ENCODE measurements at places on chromosomes 4 and X.

DNA sequence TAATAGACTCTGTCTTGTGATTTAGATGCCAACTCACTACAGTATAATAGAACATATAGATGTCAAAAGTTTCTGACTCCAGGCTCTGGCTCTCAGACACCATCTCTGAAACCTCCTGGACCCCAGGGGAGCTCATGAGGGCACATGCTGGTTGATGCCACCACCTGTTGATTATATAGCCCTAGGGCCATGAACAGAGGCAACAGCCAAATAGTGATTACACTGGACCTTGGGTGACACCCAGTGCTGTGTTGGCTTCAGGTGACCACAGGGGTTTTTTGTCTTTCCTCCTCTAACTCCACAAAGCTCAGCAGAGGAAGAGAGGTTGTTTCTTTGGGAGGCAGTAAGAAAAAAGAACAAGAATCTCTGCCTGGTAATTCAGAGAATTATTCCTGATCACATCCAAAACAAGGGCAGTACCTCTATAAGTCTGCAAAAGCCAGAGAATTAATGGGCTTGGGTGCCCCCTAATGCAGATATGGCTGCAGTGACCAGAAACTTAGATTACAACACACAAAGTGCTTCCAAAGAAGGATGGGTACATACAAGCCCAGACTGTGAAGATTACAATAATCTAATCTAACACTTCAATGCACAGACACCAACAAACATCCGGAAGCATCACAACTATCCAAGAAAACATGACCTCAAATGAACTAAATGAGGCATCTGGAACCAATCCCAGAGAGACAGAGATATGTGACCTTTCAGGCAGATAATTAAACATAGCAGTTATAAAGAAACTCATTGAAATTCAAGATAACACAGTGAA, 1920.6 kb downstream of the ARAP2 start:
- no peak for DNase-seq

DNA sequence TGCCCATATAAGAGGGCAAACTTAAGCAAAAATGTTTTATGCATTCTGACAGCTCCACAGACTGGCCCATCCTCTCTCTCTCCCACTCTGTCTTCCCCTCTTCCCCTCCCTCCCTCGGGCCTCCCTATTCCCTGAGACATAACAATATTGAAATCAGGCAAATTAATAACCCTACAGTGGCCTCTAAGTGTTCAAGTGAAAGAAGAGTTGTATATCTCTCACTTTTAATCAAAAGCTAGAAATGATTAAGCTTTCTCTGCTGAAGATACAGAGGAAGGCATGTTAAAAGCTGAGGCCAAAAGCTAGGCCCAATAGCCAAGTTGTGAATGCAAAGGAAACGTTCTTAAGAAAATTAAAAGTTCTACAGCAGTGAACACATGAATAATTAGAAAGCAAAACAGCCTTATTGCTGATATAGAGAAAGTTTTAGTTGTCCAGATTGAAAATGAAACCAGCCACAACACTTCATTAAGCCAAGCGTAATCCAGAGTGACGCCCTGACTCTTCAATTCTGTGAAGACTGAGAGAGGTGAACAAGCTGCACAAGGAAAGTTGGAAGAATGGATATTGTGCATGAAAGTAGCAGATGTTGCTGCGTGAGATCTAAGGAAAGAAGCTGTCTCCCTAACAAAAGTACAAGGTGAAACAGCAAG, 54.9 kb downstream of the USO1 start:
- no peak for DNase-seq

GRCh38 chr4:177413076-177413475, 29.2 kb downstream of the AGA start:
- no peak for DNase-seq

GRCh38 chrX:14590693-14591424, 61.5 kb downstream of the GLRA2 start:
- no peak for DNase-seq

DNA sequence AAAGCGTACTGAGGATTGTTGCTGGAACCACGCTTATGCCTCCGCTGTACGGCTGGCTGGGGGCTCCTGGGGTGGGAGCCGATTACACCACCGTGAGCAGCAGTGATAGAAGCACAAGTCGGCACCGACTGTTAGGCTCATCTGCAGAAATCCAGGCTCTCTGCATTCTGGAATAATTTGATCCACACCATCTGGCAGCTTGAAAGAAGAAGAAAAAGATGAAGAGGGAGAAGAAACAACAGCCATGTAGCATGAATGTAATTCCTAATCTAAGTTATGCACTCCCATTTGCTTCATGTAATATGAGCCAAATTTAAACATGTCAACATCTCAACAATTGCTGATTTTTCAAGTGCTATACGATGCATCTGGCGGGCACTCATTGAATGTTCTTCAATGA, 84.6 kb upstream of the DHX15 start:
- no peak for DNase-seq

DNA sequence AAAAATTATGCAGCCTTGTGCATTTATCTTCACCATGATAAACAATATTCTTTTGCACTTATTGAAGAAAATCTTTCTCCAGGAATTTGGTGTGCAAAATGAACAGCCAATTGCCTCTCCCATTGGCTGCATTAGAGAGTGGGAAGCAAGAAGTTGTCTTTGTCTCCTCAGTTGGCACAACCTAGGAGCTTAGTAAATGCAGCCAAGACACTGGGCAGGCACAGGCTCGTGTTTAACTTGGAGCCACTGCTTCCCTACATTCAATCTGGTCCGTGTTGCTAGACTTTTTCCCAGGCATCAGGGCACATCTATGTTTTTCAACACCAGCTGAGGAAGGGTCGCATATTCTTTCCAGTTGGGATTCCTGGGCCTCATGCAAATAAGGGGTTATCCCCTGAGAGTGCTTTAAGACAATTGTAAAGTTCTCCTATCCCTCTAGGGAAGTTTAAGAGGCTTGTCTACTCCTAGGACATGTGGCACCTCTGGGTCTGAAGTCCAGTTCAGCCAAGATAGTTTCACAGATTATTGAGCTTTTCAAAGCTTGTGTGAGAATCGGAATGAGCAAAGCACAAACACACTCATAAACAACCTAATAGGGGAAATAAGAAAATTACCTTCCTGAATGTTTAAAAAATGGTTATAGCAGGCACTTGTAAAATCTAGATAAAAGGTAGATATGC, 31.8 kb upstream of the SRD5A3 start:
- DNase-seq = no peak

Measured in common myeloid progenitor, CD34-positive (primary cell).